ENCODE measurements at places on chromosomes 7 and 10.
A peak's percentile ranks its signal among the peaks of the same experiment; 100 is the strongest.

DNA sequence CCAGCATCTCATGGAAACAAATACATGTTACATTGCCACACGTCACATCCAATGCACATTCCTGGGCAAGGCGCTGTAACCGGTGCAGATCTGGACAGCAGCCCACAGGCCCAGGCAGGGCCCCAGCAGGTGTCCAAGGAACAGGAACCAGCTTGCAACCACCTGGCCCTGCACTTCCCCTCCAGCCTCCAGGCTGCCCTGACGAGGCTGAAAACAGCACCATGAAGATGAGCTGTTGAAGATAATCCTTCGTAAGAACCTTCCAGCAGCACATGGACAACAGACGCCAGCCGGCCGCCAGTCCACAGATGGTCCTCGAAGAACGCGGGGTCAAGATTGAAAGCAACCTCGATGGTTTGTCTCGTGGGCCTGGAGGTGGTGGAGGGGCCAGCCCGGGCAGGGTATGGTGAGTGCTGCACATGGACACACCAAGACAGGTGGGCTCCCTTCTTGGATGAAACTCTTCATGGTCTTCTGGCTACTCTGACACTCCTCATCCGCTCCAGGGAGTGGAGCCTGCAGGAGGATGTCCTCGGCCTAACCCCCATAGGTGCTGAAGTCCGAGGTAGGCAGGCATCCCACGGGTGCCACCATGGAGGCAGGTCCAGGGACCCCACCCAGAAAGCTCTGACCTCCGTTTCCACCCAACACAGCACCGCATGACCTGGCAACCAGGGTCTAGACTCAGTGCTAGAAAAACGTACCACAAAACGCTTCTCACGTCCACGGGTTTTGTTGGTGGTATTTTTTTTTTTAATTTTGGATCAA is 22.9 kb downstream of the PDGFA start:
- DNase-seq = no peak

GRCh38 chr7:5599543-5600200 is 176.0 kb upstream of the TNRC18 start:
- DNase-seq = no peak

GRCh38 chr10:117373823-117374505 is 1.3 kb downstream of the PDZD8 start:
- DNase-seq = peak; percentile 38

GRCh38 chr10:10361301-10361885 is 656.3 kb upstream of the CELF2 start:
- DNase-seq = no peak

GRCh38 chr10:124543146-124543545 is 81.5 kb downstream of the LHPP start:
- no peak for DNase-seq

DNA sequence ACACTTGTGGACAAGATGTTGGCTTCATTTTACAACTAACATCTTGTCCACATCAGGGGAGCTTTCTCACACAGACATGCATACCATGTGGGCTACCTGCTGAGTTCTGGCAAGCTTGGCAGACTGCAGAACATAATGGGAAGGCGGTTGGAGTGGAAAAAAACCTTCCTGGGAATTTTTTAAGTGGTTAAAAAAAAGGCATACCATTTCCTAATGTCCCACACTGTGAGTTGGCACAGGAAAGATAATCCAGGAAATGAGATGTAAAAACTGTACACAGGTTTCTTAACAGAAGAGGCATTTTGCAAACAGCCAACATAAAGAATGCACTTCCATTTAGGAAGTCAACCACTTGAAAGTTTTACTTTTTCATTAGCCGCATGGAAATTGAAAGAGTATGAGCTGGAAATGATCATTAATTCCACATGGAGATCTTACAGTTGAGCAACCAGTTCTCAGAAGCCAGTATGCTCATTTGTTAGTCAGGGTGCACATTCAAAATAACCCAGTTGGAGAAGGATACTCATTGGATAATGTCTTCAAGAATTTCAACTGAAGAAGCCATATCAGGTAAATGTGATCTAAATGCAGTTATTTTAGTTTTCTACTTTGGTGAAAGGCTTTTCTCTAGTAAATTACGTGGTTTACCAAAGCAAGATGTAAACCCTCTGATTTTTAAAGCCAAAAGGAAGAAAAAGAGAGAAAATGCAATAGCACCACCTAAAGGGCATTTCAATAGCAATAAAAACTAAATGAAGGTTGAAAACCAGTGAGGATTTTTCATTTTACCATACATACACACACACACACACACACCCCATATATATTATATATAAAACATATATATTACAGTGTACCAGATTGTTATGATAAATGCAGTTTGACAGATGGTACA is 194.0 kb downstream of the TAX1BP1 start:
- no peak for DNase-seq

DNA sequence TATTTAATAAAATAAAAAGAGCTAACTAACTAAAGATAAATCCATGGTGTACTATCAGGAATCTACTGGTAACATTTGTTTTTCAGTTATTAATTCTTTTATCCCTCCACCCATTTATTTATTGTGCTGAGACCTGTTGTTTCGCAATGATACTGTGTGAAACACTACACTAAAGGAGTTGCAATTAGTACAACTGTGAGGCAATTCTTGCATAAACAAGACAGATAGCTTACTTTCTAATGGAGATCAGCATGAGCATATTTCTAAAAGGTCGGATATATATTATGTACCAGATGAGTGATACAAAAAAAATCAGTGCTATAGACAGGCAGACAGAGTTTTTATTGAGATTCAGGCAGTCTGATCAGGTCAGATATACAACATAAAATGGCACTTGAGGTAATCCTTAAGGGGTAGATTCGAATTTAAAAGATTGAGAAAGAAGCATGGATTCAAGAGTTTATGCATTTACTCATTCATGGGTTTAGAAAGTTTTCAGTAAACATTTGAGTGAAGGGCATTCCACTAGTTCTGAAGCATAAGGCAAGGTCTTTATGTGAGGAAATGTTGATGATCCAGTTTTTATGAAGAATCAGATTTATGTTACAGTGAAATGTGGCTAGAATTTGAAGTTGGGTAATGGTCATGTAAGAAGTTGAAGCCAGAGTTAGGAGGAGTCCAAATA is 147.6 kb downstream of the POLR1F start:
- DNase-seq = no peak

- DNase-seq = no peak
Observed at GRCh38 chr10:73480158-73480557, 15.7 kb downstream of the PPP3CB start.

DNA sequence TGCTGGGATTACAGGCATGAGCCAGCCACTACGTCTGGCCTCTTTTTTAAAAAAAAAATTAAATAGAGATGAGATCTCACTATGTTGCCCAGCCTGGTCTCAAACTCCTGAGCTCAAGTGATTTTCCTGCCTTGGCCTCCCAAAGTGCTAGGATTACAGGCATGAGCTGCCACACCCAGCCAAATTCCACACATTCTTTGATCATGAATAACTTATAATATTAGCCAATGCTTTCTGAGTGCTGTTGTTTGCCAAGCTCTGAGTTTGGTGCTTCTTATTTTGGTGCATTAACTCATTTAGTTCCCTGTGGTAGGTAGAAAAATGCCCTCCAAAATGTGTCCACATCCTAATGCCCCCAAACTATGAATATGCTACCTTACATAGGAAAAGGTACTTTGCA is 47.2 kb upstream of the MKI67 start:
- DNase-seq = no peak

GRCh38 chr10:75655791-75656451 is 224.5 kb downstream of the LRMDA start:
- no peak for DNase-seq

DNA sequence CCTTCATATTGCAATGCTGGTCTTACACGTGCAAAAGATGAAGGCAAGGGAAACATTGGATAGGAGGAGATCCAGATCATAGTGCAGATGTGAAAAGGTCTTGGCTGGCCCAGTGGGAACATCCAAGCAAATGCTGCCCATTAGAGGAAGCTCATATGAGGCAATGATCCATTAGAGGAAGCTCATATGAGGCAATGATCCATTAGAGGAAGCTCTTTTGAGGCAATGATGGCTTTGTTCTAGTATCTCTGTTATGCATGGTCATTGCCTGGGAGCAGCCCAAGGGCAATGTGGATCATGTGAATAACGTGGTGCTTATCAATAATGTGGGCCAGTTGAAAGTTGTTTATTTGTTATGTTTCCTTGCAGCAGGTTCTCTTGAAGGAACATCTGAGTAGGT is 37.8 kb downstream of the STEAP4 start:
- DNase-seq = no peak

DNA sequence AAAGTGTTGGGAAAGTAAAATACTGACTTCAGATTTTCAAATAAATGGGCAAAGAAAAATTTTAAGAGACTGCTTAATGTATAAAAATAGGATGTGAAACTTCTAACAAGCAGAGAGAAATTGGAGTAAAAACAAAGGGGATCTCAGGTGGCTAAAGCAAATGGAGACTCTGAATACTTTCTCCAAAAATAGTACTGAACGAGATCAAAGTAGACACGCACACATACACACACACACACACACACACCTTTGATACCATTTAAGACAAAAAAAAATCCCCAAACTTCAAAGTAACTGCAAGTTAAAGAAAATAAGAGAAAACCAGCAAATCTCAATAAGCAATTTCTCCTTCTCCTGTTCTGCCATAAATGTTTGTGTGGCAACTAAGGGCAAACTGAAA is 307.3 kb downstream of the CRPPA start:
- DNase-seq = no peak
